ENCODE measurements at places on chromosomes 11 and 22. TPM values are rescaled to one million over a fixed set of nuclear protein-coding genes. Genes with fewer than 3 reads are reported as not detected.
A peak's percentile ranks its signal among the peaks of the same experiment; 100 is the strongest.

The MUC6 gene
- under 0.01 TPM for total RNA-seq

The SYT13 gene
- total RNA-seq = under 0.01 TPM

GRCh38 chr11:98725471-98725870 is 295.3 kb upstream of the CNTN5 start:
- no peak for DNase-seq

GRCh38 chr22:29879753-29880152 is 3.2 kb upstream of the MTMR3 start:
- peak; percentile 43 for DNase-seq
